ENCODE measurements at places on chromosomes 12 and 14.

GRCh38 chr12:44837114-44837755 lies 38.9 kb downstream of the NELL2 start:
- DNase-seq: no peak

- no peak for DNase-seq
Observed at GRCh38 chr14:68705741-68706283, 87.1 kb downstream of the ZFP36L1 start.

DNA sequence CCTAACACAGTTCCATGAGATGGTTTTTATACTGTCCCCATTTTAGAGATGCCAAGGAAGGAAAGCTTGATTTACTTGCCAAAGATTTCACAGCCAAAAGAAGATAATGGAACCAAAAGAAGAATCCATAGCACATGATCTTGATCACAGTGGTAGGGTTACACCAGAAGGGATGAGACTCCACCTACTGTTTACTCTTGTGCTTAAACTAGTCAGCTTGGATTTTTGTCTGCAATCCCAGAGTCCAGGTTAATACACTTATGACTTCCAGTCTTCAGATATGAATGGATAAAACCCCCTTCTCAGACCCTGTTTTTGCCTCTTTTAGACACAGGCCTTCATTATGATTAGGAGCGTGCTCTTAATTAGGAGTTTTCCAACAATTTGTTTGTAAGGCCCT lies 454.2 kb downstream of the AEBP2 start:
- DNase-seq: no peak

DNA sequence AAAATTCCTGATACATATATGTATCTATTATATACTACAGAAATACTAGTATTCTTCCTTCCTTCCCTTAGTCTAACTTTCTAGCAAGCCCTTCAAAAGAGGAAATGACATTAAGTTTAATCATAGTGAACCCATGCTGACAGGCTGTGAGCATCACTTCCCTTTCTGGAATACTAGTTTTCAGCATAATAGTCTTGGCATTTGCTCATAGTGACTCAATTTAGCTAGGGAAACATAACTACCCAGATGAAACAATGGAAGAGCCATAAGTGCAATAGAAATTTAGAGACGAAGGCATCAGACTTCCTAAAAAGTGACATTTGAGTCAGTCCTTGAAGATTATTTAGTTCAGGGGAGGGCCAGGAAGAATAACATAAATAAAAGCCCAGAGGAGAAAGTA lies 184.5 kb upstream of the CRY1 start:
- no peak for DNase-seq

GRCh38 chr14:96754845-96755184 lies 42.4 kb upstream of the VRK1 start:
- no peak for DNase-seq

- no peak for DNase-seq
Observed at GRCh38 chr12:29067430-29067829, 81.6 kb upstream of the FAR2 start.

DNA sequence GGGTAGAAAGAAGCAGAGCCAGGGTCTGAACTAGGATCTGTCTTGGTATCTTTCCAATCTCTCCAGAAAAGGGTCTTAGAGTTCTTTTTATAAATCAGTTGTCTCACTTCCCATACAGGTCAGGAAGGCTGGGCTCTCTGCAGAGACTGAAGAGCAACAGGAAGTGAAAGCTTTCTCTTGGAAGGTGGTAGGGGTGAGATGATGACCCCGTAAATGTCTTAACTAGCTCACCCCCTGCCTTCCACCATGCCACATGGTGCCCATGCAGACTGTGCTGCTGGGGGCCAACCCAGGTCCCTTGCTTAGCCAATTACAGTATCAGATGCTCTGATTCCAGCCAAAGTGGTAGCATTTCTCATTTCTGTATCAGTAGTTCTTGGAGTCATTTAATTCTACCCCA lies 17.6 kb upstream of the RASSF8 start:
- no peak for DNase-seq

DNA sequence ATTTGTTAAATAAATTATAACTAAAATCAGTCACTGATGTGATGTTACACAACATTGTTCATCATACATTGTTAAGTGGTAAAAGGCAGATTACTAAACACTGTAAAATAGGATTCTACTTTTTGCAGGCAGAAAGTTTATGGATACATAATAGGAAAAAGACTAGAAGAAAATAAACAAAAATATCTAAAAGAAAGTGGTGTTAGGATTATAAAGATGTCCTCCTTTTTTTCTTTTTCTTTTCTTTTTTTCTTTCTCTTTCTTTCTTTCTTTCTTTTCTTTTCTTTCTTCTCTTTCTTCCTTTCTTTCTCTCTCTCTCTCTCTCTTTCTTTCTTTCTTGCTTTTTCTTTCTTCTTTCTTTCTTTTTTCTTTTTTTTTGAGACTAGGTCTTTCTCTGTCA lies 39.6 kb upstream of the HELB start:
- no peak for DNase-seq

GRCh38 chr12:75953312-75953906 lies 78.2 kb downstream of the PHLDA1 start:
- DNase-seq: no peak

DNA sequence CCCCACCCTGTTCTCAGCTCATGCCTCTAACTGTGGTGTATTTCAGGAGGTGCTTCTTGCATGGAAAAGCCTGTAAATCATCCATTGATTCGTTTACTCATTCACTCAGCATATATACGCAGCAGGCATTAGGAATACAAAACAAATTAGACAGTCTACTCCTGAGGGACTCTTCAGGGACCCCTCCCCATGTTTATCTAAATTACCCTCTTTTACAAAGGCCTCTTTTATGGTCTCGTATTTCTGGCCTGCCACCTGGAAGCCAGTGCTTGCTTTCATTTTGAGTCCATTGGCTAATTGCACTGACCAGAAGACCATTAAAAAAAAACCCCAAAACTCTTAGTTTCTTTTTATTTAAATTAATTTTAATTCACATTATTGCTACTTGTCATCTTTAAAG lies 134.4 kb downstream of the DACT1 start:
- DNase-seq: no peak
